Caki2 (cell line): ENCODE measurements at places on chromosomes 11 and 22. TPM values are rescaled to one million over a fixed set of nuclear protein-coding genes. Genes with fewer than 3 reads are reported as not detected.
A peak's percentile ranks its signal among the peaks of the same experiment; 100 is the strongest.

DNA sequence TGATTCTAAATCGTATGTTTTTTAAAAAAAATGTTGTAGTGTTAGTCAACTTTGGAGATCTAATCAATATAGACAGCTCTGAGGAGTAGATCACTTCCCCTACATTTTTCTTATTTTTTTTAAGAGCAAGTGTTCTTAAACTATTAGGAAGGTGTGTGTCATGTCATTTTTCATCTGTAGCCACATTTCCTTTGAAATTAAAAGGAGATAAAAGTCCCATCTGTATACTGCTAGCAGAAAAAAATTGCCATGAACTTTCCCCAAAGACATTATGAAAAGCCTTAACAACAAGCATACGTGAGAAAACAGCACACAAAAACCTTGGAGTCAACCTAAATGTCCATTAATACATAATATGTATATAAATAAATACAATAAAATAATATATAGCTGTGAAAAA is 286.6 kb downstream of the ETS1 start:
- no peak for DNase-seq

GRCh38 chr22:29112681-29113080 is 39.8 kb downstream of the KREMEN1 start:
- no peak for DNase-seq

- DNase-seq, result peak; percentile 48
Measured at GRCh38 chr11:9516113-9516512, 55.3 kb downstream of the ZNF143 start.

Gene JAML
- not detected in 2 replicates for total RNA-seq

DNA sequence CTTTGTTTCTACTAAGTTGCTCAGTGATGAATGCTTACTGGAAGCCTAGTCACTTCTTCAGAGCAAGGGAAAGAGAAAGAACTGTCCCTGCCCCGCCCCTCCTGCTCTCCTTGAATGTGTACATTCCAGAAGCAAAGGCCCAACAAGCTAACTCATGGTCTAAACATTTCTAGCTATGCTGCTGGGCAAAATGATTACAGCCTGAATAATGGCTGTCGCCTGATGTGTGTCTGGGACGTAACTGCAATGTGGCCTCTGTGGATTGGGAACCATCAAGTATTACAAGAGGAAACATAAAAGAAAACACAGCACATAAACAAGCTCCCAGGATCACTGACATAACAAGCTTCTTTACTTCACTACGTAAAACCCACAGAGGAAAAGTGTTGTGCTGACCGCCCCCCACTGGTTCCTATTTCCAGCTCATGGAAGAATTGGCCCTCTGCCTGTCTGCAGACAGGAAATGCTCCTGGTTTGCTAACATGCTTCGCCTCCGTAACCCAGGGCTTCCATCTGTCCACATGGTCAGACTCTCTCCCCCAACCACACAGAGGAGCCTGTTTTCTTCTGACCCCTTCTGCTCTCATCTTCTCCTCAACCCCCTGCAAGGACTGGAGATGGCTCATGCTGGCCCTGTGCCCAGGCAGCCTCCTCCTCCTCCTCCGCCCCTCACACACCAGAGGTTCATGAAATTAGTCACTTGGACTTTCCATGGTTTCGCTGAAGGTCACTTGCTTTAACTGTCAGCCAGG is 187.2 kb downstream of the MAML2 start:
- DNase-seq, result peak; percentile 83

DNA sequence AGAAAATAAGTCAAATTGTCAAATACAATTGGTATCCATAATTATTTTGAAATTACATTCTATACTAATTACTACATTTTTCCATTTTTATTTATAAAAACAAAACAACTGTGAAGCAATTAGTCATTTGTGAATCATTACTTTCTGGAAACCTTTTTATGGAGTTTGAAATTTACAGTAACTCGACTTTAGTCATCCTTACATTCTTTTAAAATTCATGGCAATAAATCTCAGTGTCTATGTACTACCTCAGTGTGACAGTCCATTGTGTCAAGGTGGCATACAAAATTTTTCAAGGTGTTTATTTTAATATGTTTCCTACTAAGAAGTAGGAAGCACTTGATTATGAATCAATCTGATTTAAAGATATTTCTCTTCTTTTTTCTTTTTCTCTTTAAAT is 1949.4 kb upstream of the RAG2 start:
- DNase-seq, result no peak

Gene CARNS1
- 0.03 TPM in 1 of 2 replicates, not detected in the other for total RNA-seq

- no peak for DNase-seq
Measured at GRCh38 chr11:21414953-21415352, 745.6 kb downstream of the NELL1 start.

Gene OR51B5
- total RNA-seq, result not detected in 2 replicates

Gene TMEM191B
- not detected in 2 replicates for total RNA-seq

Gene OR2AT4
- not detected in 2 replicates for total RNA-seq

DNA sequence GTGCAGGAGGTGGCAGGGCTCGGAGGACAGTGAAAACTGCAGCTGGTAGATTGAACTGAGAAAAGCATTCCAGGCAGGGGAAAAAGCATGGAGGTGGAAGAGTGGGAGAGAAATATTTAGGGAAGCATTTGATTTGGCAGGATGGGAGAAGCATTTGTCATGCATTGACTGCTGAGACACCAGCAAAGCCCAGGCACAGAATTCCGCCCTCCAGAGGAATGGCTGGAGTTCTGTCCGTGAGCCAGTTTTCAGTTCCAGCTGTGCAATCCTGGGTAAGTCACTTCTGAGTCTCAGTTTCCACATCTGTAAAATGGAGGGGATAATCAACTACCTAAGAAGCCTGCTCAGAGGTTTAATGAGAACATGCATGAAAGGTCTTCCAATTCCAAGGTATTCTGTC is 4.3 kb upstream of the TSKU start:
- no peak for DNase-seq

Gene TREH
- not detected in 2 replicates for total RNA-seq

DNA sequence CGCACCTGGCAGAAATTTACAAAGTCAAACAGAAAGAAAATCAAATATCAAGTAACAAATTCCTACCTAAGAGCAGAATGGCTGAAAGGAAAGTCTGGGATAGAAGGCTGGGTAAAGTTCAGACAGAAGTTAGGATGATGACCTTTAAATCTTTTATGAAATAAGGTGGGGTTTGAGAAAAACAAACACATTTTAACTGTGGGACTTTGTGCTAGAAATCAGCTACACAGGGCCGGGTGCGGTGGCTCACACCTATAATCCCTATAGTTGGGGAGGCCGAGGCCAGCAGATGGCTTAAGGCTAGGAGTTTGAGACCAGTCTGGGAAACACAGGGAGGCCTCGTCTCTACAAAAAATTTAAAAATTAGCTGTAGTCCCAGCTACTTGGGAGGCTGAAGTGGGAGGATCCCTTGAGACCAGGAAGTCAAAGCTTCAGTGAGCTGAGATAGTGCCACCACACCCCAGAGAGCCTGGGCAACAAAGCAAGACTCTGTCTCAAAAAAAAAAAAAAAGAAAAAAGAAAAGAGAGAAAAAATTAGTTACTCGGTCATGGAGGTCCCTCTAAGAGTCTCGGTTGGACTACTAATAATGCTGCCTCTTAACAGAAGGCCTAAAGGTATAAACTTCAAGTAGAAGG is 119.7 kb upstream of the BID start:
- no peak for DNase-seq

DNA sequence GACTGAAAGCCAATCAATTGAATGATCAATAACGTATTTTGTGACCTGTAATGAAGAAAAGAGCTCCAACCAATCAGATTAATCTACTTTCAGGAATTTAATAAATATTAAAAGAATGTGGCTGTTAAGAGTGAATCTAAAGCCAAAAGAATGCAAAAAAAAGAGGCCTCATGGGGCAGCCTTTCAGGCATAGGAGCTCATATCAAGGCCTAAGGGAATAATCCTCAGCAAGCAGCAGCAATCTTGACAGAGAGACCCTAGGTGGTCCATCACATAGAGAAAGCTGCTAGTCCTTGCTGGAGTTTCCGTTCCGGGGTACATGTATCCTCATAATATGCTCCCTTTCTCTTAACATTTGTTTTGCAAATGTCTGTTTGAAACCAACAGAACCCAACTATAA is 313.1 kb upstream of the PITPNB start:
- DNase-seq, result no peak
